SK-N-MC (cell line): ENCODE measurements at places on chromosomes 6 and 20.

DNA sequence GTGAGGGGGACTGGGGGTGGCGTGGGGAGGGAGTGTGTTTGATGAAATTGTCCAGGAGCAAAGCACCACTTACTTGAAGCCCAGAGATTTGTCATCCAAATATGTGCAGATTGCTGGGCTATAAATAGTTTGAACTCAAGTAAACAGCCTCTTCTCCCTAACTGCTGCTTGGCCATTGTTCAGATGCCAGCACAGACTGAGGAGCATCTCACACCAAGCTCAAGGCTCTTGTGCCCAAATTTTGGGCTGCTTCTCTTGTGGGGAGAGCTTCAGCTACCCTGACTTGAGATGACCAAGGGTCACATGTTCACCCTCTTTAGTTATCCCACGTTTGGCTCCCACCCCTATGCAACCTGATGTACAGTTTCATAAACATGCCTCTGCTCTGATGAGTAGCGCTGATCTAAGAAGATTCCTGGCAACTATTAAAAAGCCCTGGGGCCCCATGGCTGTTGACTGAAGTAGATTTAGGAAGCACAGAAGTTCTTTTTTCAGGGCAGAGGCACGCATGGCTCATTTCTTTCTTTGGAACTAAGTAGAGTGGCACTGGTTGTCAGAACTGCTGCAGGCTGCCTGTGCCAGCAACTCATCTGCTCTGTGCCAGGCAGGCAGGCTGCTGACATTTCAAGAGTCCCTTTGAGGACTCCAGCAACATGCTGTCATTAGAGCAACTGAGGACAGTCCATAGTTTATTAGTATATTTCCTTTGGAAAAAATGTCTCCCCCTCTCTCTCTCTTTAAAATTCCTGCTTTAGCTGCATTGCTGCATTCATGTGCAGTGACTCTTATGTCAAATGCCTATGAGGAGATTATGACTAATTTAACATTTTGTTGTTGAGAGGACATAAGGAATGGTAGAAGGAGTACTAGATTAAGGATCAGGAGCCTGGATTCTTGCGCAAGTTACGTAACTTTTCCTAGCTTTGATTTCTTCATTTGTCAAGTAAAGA, 9.6 kb upstream of the PKIG start:
- peak; percentile 80 for DNase-seq

GRCh38 chr6:40725390-40725789, 138.2 kb upstream of the LRFN2 start:
- DNase-seq, result no peak

GRCh38 chr20:20333866-20334265, 34.0 kb upstream of the INSM1 start:
- no peak for DNase-seq

DNA sequence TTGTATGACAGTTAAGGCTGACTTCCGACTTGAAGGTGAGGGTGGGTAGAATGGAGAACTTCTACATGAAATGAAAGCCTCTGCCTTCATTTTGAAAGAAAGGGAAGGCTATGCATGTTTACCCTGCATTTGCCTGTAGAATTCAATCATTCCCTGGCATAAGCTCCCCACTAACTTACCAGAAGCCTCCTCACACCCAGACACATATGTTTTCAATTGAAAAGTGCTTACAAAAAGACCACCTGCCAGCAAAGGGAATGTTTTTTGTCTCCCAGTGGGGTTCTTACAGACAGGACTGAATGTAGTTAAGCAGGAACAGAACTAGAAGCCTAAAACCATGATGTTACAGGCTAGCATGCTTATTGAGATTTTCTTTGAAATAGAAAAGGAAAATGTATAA, 392.1 kb upstream of the HSF2 start:
- DNase-seq, result peak; percentile 93

DNA sequence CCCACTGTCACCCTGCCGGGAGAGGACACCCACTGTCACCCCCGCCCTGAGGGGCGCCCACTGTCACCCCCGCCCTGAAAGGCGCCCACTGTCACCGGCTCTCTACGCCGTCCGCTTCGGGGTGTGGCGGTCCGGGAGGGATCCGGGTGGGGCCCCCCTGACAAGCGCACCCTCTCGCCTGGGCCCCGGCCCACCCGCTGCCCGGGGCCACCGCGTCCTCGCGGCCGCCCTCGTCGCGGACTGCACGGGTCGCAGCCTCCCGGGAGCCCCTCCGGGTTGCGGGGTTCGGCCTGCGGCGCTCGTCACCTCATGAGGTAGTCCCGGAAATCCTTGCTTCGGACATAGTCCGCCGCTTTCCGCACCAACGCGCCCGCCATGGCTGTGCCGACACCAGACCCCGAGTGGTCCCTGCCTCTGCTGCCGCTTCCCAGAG, 224 bp downstream of the MPC1 start:
- DNase-seq, result no peak

GRCh38 chr20:1524004-1524403, 32.8 kb upstream of the SIRPB2 start:
- peak; percentile 67 for DNase-seq

- DNase-seq, result no peak
Observed at GRCh38 chr20:62780204-62780603, 16.1 kb upstream of the MRGBP start.

DNA sequence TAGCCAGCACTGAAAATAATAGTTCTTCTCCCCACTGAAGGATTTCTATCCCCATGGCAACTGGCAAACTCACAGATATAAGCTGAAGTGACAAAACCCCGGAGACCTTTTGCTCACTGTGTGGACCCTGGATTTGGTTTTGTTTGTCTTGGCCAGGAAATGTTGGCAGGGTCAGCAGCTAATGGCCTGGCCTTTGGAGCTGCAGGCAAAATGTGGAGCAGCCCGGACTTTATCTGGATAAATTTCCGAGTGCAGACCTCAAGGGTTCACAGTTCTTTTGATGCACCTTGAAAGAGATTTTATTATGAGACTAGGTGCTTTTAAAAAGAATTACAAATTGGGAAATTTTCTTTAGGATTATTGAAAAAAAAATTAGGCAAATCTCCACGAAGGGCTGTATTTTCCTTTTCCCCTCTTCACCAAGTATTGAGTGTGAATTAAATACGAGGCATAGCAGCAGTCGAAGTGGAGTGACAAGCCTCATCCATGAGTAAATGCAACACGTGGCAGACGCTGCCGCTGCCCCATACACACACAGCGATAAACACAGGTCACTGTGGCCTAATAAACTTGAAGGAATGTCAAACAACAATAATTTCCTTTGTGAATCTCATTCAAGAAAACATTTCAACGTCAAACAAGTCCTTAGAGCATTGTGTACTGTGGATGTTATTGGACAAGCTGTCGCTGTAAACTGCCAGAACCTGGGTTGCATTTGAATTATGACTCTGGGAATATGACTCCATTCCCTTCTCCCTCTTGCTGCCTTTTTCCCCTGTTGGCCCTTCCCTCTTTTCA, 35.1 kb upstream of the CCN6 start:
- DNase-seq, result no peak

GRCh38 chr6:124234801-124235200, 431.1 kb downstream of the NKAIN2 start:
- DNase-seq, result no peak

- DNase-seq, result no peak
Observed at GRCh38 chr6:105753620-105754211, 332.4 kb upstream of the PRDM1 start.

DNA sequence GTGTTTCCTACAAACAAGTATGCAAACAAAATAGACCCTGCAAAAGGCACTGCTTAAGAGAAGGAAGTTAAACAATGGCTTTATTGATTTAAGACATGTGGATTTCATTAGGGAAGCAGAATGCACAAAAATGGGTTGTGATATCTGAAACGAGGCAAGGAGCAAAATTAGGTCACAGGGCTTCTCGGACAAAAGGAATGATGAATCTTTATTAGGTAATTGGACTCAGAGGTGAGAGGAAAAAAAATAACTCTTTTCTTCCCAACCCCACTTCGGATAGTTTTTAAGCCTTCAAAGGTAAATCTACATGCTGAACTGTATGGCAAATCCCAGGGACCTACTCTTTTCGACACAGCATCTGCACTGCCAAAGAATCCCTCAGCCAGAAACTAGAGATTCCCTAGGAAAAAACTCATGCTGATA, 183.0 kb upstream of the TAB2 start:
- no peak for DNase-seq

DNA sequence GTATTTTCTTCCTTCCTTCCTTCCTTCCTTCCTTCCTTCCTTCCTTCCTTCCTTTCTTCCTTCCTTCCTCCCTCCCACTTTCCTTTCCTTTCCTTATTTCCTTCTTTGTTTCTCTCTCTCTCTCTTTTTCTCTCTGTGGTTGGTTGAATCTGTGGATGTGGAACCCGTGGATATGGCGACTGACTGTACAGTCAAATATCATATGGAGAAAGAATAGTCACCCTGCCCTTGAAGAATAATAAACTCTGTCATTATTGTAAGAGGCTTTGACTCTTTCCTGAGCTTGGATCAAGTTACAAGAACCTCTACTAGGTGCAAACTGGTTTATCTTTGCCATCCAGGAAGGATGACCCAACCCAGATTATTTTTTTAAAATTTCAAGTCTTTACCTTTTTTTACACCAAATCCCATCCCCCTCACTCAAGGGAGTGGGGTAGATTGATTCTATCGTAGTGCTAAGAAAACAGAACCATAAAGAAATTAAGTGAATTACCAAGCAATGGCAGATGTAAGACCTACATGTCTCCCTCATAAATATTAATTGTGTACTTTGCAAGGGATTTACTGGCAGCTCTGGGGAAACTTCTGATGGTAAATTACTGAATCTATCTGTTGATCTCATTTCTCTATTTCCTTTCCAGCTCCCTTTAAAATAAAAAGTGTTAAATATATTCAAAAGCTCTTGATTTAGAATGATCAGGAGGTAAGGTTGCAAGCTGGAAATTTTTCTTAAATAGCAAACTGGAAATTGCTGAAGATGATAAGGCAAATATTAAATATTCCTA, 667.5 kb downstream of the UTRN start:
- peak; percentile 74 for DNase-seq

GRCh38 chr6:90403489-90404381, 107.1 kb upstream of the BACH2 start:
- no peak for DNase-seq

- DNase-seq, result no peak
Observed at GRCh38 chr6:105824732-105825131, 261.4 kb upstream of the PRDM1 start.

GRCh38 chr6:170455335-170455979, 97.7 kb downstream of the PSMB1 start:
- no peak for DNase-seq

DNA sequence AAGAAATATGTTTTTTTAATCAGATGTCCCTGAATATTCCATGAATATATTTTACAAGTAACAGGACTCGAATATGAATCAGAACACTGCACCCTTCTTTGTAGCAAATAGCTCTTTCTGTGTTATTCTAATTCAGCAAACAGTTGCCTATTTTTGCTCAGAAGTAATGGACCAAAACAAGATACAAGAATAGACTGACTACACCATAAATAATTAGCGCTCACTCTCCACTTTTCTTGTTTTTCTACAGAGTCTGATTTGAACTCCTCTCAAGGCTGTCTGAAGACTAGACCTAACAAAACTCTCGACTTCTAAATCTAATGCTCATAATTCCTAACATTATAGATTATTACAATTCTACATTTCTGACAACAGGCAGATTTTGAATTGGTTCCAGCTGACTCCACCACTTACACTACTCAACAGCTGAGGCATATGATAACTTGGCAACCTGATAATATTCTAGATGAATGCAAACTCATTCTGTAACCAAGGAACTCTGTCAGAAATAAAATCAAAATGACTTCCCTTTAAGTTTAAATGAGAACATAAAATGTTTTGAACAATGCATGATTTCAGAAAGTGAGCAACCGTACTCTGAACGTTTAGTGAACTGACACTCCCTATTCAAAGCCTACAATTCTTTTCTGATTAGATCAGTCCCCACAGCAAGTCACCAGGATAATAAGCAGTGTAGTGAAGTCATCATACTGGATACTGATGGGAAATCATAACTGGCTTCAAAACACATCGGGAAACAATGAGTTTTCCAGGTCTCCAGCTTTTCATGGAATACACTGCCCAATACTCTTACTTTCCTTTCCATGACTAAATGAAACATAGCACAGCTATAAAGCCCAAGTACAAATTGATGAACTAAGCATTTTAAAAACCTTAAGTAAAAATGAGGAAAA, 114.2 kb upstream of the BEND6 start:
- no peak for DNase-seq

DNA sequence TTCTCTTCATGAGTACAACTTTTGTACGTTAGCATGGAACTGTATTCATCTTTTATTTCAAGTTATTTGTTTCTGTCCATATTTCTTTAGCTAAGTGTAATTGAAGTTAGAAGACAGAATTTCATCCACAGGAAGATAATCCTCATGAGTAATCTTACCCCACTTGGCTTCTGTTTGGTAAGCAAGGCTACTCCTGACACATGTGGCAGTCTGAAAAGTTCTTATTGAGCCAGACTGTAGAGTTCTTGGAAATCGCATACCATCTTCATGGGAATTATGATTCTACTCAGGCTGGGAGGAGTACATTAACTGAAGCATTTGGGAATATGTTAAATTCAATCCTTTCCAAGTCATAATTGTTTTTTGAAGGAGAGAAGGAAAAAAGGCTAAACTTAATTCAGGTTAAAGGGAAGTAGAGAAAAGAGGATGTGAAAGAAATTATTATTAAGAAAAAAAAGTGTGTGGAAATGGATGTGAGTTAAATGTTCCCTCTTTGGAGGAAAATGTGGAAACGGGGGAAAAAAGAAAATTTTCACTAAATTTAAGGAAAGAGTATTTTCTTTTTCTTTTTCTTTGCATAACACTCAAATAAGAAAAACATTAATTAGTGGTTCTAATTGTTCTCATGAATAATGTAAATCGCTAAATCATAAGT, 41.5 kb upstream of the TENT5A start:
- DNase-seq, result no peak
